Spinal cord (tissue), 10 donors: ENCODE measurements at places on chromosomes 3 and 15. TPM values are rescaled to one million over a fixed set of nuclear protein-coding genes. Genes with fewer than 3 reads are reported as not detected.

Gene TRH
- polyA plus RNA-seq = 23.6 TPM

Gene SERINC4
- not detected for polyA plus RNA-seq

Gene NSUN3
- 9.5 TPM for polyA plus RNA-seq

DNA sequence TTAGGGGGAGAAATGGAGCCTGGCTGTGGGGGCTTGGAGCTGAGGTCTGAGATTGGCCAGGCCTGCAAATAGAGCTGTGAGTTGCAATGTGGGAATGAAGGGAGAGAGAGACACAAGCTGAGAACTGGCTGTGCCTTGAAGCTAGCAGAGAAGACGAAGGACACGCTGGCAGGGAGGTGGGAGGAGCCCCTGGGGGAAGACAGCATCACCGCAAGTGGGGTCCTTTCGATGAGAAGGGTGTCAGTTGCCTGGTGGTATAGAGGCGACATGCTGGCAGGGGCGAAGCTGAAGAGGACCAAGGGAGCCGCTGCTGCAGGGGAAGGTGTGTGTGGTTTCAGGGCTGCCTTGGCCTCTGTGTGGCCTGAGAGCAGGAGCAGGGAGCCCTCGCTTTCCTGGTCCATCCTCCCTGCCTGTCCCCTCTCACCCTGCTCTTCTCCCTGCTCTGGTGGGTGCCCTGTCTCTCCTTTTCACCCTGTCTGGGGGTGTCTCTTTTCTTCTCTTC is 5.5 kb downstream of the RHCG start:
- DNase-seq = no peak

DNA sequence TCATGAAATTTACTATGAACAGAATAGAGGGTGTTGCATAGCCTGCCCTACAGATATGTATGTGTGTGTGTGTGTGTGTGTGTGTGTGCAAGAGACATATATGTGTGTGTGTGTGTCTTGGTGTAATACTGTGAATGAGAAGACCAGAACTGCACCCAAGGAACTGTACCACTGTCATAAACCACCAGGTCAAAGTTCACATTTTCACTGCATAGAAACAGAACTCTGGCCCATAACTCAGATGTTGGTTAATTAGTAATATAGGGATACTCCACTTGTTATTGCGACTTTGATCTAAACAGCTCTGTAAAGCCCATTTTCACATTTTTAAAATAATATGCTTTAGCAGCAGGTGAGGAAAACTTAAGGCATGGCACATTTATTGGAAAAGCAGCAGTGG is 111.8 kb downstream of the IGF2BP2 start:
- no peak for DNase-seq

GRCh38 chr3:54863786-54864185 is 64.1 kb downstream of the LRTM1 start:
- no peak for DNase-seq

GRCh38 chr3:168583977-168584376 is 488.3 kb upstream of the GOLIM4 start:
- no peak for DNase-seq

DNA sequence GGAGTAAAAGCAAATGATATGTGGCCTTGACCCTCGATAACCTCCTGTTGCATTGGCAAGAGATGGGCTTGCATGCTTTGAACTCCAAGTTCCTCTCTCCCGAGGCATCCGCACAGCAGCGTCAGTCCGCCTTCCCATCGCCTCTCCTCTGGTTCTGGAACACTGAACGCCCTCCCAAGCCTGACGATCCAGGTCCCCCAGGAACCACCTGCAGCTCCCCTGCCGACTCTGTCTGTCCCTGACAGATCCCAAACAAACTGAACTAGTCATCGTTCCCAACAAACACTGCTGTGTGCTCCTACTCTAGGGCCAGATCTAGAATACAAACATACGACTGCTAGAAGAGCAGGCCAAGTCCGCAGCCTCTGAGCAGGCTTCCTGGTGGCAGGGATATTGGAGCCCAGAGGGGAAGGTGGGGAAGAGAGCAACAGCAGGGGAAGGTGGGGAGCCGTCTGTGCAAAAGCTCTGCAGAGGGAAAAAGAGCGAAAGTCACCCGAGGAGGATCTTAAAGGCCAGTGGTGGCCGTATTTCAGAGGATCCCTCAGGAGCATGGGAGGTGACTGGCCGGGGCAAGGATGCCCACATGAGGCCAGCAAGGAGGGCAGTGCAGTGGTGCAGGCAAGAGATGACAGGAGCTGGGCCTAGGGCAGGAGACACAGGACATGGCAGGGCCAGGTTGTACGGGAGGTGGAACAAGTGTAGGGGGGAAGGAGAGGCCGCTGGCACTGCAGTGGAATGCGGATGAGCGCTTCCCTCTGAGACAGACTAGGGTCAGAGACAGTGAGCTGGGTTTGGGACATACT is 50.8 kb downstream of the PCSK6 start:
- DNase-seq = no peak

GRCh38 chr3:71061581-71061980 is 521.9 kb downstream of the FOXP1 start:
- no peak for DNase-seq

DNA sequence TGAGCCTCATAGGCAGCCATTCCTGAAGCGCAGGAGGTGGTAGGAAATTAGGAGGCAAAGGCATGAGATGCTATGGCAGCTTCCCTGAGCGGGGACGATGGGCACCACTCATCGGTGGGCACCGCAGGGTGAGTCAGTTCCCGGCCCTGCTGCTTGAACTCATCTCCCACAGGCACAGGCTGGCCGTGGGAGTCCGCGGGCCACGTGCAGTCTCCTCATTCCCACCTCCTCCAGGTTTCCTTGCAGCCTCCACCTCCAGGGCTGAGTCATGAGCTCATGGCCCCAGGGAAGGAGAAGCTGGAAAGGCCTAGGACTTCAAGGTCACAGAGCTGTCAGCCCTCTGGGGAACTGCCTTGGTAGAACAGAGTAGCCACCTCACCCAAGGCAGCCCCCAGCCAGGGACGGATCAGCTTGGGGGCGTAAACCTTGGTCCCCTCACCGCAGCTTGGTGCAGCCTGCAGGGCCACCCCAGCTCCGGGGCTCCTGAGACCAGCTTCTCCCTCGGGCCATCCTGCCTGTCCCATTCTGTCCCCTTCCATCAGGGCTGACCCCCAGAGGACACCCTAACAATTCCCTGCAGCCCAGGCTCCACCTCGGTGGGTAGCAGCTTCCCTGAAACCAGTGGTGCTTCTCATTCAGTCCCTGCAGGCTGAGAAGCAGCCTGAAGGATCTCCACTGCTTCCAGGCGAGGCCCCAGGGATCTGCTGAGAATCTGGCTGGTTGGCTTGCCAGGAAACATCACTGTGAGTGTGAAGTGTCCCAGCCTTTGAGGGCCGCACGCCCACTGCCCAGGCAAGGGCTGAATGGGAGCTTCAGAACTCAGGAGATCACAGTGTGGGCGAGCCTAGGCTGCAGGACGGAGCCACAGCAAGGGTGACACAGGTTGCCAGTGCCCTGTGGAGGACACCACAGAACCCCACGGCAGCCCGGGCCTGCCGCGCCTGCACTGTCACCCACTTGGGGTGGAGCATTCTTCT is 150.7 kb upstream of the MEF2A start:
- no peak for DNase-seq

- no peak for DNase-seq
Observed at GRCh38 chr3:111738238-111738637, 120.8 kb upstream of the PHLDB2 start.

DNA sequence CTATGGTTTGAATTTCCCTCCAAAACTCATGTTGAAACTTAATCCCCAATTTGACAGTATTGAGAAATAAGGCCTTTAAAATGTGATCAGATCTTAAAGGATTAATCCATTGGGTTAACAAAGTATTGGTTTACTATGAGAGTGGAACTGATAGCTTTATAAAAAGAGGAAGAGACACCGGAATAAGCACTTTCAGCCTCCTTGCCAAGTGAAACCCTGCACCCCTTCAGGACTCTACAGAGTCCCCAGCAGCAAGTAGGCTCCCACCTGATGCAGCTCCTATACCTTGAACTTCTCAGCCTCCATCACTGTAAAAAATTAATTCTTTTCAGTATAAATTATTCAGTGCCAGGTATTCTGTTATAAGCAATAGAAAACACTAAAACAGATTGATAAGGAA is 348.3 kb downstream of the CGGBP1 start:
- DNase-seq = no peak
